ENCODE measurements at places on chromosomes 7 and 10. TPM values are rescaled to one million over a fixed set of nuclear protein-coding genes. Genes with fewer than 3 reads are reported as not detected.

GRCh38 chr7:106570948-106571418, 90.0 kb downstream of the CCDC71L start:
- peaks cover 6% of the 10 kb centered on the region for H3K4me1 ChIP-seq
- DNase-seq = no peak
- H3K4me3 ChIP-seq = no peak overlapping the region
- H3K27ac ChIP-seq = no peak overlapping the region
- no peaks in the 10 kb centered on the region for H3K27me3 ChIP-seq
- no peaks in the 10 kb centered on the region for H3K36me3 ChIP-seq

DNA sequence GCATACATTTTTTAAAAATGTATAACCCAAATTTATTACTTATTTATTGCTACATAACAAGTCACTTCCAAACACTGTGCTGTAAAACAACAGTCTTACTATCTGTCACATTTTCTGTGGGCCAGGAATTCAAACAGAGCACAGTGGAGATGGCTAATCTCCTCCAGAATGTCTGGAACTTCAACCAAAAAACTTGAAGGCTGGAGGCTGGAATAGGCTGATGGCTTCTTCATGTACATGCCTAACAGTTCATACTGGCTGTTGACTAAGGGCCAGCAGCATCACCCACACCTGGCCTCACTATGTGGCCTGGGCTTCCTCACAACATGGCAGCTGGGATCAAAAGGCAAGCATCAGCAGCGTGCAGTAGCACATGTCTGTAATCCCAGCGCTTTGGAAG, 92.4 kb upstream of the KMT2E start:
- no peaks in the 10 kb centered on the region for H3K36me3 ChIP-seq
- no peak overlapping the region for H3K4me3 ChIP-seq
- H3K27me3 ChIP-seq = no peaks in the 10 kb centered on the region

Gene CDNF
- 1.8 TPM for total RNA-seq

GRCh38 chr10:1661859-1662437, 75.4 kb downstream of the ADARB2 start:
- H3K27me3 ChIP-seq = no peaks in the 10 kb centered on the region
- H3K27ac ChIP-seq = no peak overlapping the region

GRCh38 chr10:45023426-45023825, 22.7 kb downstream of the ZNF22 start:
- peaks cover 3% of the 10 kb centered on the region for H3K4me1 ChIP-seq
- peak; percentile 4 for DNase-seq
- no peak overlapping the region for H3K4me3 ChIP-seq
- no peaks in the 10 kb centered on the region for H3K27me3 ChIP-seq
- H3K36me3 ChIP-seq = no peaks in the 10 kb centered on the region

GRCh38 chr10:49225218-49225876, 37.2 kb upstream of the TMEM273 start:
- H3K27me3 ChIP-seq = no peaks in the 10 kb centered on the region
- H3K4me1 ChIP-seq = no peaks in the 10 kb centered on the region
- no peak for DNase-seq
- H3K4me3 ChIP-seq = no peak overlapping the region
- H3K36me3 ChIP-seq = no peaks in the 10 kb centered on the region
- H3K27ac ChIP-seq = no peak overlapping the region

- no peaks in the 10 kb centered on the region for H3K4me1 ChIP-seq
- H3K27ac ChIP-seq = no peak overlapping the region
- DNase-seq = no peak
- H3K4me3 ChIP-seq = no peak overlapping the region
Measured at GRCh38 chr10:72499701-72500100, 126.2 kb downstream of the MICU1 start.

Gene HOXA10
- not detected for total RNA-seq

- DNase-seq = no peak
- H3K27ac ChIP-seq = no peak overlapping the region
- H3K27me3 ChIP-seq = no peaks in the 10 kb centered on the region
- H3K36me3 ChIP-seq = no peaks in the 10 kb centered on the region
Measured at GRCh38 chr7:506921-507622, 12.6 kb downstream of the PDGFA start.

Gene NOBOX
- not detected for total RNA-seq

- DNase-seq = no peak
- H3K4me3 ChIP-seq = peak overlapping the region; percentile 95
- peak overlapping the region; percentile 53 for H3K27ac ChIP-seq
- H3K36me3 ChIP-seq = peaks cover 29% of the 10 kb centered on the region
- H3K27me3 ChIP-seq = no peaks in the 10 kb centered on the region
Measured at GRCh38 chr7:118183428-118183785, 557 bp upstream of the LSM8 start.

Gene VSTM2A
- 0.12 TPM for total RNA-seq

DNA sequence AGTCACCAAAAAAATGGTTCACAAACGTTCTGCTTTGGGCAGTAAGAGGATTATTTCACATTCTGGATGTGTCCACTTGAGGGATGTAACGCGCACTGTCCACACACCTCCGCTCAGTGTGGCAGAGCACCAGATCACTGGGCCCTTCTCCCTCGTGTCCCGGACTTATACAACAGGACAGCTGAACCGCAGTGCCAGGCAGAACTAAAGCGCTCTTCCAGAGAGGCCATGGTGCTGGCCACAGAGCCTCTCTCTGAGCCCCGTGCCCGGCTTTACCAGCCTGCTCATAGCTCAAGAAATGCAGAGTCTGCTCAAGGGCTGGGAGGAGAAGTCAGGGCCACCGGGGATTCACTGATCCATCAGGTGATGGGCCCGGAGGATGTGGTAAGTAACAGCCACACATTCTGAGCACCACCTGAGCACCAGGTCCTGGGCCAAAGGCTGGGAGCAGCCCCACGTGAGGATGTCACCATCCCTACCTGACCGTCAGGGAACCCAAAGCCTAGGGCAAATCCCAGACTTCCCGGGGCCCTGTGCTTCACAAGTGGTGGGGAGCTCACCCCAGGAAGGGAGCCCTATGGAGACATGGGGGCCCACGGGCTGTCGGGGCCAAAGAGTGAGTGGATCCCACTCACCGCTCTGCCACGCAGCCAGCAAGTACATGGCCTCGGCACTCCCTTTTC, 74.9 kb downstream of the FAM53B start:
- no peaks in the 10 kb centered on the region for H3K36me3 ChIP-seq
- no peak overlapping the region for H3K4me3 ChIP-seq
- H3K27ac ChIP-seq = no peak overlapping the region
- H3K4me1 ChIP-seq = peaks cover 51% of the 10 kb centered on the region
- no peaks in the 10 kb centered on the region for H3K27me3 ChIP-seq

Gene EPHA1
- 6.0 TPM for total RNA-seq

DNA sequence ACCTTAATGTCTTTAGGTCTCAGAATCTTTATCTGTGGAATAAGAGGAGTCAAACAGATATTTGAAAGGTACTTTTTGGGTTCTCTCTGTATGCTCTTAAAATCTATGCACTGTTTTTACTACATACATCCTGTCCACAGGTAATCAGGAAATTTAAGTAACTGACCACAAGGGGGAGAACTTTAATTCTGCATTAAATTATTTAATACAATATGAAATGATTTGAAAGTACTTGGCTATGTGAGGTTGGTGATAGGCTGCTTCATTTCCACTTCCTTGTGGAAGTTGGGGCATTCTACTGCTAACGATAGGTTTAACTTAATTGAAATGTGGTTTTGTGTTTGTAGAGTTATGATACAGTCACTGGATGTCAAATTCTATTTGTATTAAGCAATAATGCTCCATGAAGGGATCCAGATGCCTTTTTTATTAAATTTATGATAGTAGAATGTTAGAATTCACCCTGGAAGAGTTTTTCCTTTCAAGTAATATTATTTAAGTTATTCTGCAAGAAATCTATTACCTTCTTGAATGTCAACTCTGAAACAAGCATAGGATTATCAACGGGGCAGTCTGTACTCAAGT, 6.0 kb downstream of the TEX47 start:
- H3K27ac ChIP-seq = no peak overlapping the region
- no peaks in the 10 kb centered on the region for H3K4me1 ChIP-seq
- H3K27me3 ChIP-seq = no peaks in the 10 kb centered on the region
- no peaks in the 10 kb centered on the region for H3K36me3 ChIP-seq

Gene DGKI
- total RNA-seq = 3.4 TPM

Gene TRPV6
- not detected for total RNA-seq

GRCh38 chr7:155021699-155022145, 18.8 kb upstream of the PAXIP1 start:
- H3K27ac ChIP-seq = no peak overlapping the region
- H3K4me1 ChIP-seq = no peaks in the 10 kb centered on the region
- H3K36me3 ChIP-seq = no peaks in the 10 kb centered on the region
- H3K4me3 ChIP-seq = no peak overlapping the region
- no peaks in the 10 kb centered on the region for H3K27me3 ChIP-seq

- no peak overlapping the region for H3K4me3 ChIP-seq
Measured at GRCh38 chr7:107105591-107106245, 61.2 kb downstream of the PRKAR2B start.

DNA sequence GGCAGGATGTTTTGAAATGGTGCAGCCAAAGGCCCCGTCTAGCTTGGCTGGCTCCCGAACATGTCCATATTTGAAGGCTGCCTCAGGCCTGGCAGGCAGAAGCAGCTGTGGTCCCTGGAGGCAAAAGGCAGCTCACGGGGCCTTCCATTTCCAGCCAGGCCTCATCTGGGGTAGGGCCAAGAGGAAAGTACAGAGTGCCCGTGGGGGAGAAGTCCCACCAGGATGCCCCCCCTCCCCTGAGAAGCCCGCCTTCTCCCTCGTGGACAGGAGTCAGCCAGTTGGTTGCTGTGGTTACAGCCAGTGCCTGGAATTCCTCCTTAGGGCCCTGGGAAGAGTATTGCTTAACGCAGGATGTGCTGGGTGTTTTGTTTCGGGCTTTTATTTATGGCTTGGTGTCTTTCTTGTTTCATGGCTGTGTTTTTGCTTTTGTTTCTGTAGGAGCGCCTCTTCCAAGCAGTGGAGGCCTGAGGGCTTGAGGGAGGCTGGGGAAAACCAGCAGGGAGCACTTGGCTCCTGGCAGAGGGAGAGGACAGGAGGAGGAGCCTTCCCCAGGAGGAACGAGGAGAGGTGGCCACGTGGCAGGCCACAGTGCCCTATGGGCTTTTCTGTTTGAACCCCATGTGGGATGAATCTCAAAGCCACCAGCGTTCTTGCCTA, 45.4 kb downstream of the CHST3 start:
- peaks cover 17% of the 10 kb centered on the region for H3K4me1 ChIP-seq
- no peaks in the 10 kb centered on the region for H3K36me3 ChIP-seq
- no peaks in the 10 kb centered on the region for H3K27me3 ChIP-seq
- H3K27ac ChIP-seq = peak overlapping the region; percentile 61

- H3K4me3 ChIP-seq = no peak overlapping the region
- peaks cover 21% of the 10 kb centered on the region for H3K4me1 ChIP-seq
- H3K27ac ChIP-seq = no peak overlapping the region
- H3K36me3 ChIP-seq = no peaks in the 10 kb centered on the region
- no peaks in the 10 kb centered on the region for H3K27me3 ChIP-seq
- no peak for DNase-seq
Measured at GRCh38 chr7:117347962-117348672, 25.3 kb upstream of the WNT2 start.

GRCh38 chr10:78764436-78764835, 304.3 kb upstream of the ZMIZ1 start:
- no peak overlapping the region for H3K27ac ChIP-seq
- H3K36me3 ChIP-seq = no peaks in the 10 kb centered on the region
- no peak overlapping the region for H3K4me3 ChIP-seq
- no peak for DNase-seq
- H3K4me1 ChIP-seq = no peaks in the 10 kb centered on the region

DNA sequence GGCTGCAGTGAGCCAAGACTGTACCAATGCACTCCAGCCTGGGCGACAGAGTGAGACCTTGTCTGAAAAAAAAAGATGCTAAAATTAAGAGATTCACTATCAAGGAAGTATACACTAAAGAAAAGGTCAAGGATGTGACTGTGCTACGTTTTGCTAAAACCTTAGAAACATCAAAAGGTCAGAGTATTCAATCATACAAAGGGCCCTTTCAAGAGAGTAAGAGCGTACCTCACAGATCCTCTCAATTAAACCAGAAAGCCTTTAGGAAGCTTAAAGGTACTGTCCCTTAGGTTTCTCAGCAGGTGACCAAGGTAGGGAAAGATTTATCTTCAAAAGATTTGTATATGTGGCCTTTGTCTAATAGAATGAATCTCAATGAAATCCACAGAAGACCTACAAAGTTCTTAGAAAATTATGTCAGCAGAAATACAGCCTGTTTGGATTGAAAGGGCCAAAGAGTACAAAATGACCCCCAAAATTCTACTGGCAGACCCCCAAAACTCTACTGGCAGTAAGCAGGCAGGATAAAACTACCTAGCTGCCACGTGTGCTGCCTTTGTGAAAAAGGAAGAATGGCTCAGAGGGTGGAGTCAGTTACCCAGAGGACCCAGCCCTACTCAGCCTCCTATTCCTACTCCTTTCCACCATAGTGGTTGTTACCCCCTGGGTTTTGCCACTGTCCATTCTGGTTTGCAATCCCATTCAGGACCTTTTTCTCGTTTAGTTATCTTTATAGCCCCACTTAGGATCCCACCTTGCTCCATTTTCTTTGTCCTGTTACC, 36.7 kb downstream of the ARHGAP19 start:
- no peaks in the 10 kb centered on the region for H3K36me3 ChIP-seq
- peak overlapping the region; percentile 9 for H3K27ac ChIP-seq
- no peak for DNase-seq
- peaks cover 11% of the 10 kb centered on the region for H3K4me1 ChIP-seq
- no peak overlapping the region for H3K4me3 ChIP-seq

Gene AKR1C8
- not detected for total RNA-seq

- H3K36me3 ChIP-seq = no peaks in the 10 kb centered on the region
- H3K4me3 ChIP-seq = no peak overlapping the region
- H3K27ac ChIP-seq = no peak overlapping the region
- no peaks in the 10 kb centered on the region for H3K27me3 ChIP-seq
Measured at GRCh38 chr7:28351450-28351849, 60.9 kb upstream of the CREB5 start.

Gene LRIT1
- not detected for total RNA-seq

DNA sequence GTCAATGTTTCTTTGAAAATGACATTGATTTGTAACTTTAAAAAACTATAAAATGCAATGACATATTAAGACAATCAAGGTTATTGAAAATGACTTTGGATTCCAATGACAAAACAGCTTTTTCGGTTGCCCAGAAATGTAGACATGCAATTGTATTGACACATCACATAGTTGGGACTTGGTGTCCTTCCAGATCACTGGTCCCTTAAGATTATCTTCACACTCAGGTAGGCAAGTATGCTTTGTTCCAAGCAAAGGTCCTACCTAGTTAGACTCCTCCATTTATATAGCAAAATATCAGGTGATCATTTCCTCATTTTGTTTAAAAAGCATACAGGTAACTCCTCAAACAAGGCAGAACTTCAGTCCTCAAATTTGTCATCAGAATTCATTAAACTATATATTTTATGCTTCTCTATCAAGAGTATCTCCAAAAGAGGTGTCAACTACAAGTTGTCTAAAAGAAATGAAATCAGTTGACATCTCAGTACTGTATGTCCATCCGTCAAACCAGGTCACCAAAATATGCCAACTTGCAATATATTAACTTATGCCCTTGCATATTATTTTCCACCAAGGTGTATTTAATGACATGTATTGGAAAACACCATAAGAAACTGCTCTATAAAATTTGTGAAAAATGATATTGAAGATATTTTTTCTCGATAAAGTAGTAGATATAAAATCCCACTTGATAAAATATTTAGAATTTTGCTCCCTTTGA, 64.6 kb downstream of the TSPAN12 start:
- no peak for DNase-seq
- H3K4me1 ChIP-seq = no peaks in the 10 kb centered on the region
- H3K27me3 ChIP-seq = no peaks in the 10 kb centered on the region
- H3K4me3 ChIP-seq = no peak overlapping the region

- DNase-seq = no peak
- no peak overlapping the region for H3K4me3 ChIP-seq
- no peak overlapping the region for H3K27ac ChIP-seq
- H3K27me3 ChIP-seq = peaks cover 4% of the 10 kb centered on the region
- peaks cover 20% of the 10 kb centered on the region for H3K4me1 ChIP-seq
Measured at GRCh38 chr10:131977323-131978096, 4.2 kb downstream of the BNIP3 start.

Measured in neural progenitor cell (in vitro differentiated cells).